ENCODE measurements at places on chromosomes 7 and 10. TPM values are rescaled to one million over a fixed set of nuclear protein-coding genes. Genes with fewer than 3 reads are reported as not detected.

GRCh38 chr7:47622946-47623640 is 41.2 kb upstream of the TNS3 start:
- no peak for DNase-seq

DNA sequence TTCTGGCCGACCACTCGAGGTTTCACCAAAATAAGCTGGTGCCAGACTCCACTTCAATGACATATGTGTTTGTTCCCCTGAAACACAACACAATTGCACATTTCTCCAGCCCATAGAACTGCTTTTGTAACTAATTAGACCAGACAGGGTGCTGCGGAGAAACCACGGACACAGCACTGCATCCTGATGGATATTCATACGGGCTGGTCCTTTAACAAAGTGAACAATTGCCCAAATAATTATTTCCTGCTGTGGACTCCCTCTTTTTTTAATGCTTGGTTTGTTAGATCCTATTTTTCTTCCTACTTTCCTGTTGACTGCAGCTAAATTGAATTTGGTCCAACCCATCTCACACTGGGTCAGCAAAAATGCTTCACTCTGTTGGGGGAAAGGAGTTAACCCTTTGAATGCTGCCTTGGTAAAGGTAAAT is 198.6 kb upstream of the BMPER start:
- DNase-seq = no peak

DNA sequence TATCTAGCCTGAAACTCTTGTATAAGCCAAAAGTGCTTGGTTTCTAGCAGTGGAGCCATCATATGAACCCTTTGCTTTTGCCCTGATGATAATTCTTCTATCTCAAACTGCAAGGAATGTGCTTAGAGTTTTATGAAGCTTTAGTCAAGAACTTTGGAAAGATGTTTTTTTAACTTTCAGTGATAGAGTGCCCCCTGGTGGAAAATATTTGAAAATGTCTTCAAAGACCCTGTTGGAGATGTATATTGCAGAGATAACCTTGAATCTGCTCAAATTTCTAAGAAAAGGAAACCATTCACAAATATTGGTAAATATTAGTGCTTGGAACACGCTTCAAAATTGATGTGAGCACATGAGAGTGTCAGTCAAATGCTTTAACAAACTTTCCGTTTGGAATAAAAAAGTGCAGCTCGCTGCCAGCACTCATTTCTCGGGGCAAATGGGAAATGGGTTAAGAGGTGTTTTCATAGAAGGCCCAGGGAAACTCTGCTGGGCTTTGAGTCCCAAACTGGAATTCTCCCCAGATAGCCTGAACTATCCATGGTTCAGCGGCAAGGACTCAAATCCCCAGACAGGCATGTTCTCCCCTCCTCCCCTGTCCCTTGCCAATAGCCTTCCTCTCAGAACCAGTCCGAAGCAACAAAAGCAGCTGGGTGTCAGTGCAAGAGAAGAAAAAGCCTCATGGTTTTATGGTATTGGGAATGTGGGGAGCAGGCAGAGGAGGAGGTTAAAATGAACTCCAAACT is 129.3 kb downstream of the MYOF start:
- peak; percentile 22 for DNase-seq

DNA sequence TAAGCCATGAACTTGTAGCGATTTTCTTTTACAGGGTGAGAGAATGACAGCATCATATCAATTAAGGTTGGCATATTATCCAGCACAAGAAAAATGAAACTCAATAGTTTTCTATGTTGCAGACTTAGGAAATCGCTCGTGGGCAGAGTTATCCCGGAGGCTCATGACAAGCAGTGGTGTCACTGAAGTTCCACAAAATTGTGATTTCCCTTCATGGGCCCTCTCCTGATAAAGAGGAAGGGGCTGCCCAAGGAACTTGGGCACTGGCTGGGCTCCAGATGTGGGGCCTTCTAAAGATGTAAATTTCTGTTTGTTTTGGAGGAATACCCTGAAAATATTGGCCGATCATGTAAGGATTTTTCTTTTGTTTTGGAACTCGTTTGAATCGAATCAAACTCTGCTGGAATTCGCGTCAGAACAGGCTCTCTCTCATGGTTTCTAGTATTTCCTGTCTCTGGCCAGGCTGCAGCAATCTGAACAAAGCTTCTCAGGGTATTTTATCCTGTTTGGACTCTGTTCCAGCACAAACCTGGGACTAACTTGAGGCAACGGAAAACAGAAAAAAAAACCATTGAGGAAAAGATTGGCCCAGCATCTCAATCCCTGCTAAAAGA is 340.6 kb upstream of the NRP1 start:
- no peak for DNase-seq

DNA sequence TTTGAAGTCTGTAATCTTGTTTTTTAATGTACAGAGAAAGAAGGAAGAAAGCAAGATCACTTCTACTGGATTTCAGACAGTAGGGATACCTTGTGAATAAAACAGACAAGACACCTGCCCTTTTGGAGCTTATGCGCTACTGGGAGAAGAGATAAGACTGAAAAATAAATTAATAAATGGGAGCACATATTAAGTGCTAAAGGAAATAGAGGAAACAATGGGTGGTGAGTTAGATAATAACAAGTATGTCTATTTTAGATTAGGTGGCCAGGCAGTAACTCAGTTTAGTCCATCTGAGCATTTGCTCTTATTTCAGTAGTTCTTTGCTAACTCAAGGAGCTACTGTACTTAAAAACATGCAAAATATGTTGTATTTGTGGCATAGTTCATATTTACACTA is 15.9 kb downstream of the MIOS start:
- no peak for DNase-seq

GRCh38 chr10:130160775-130161174 is 24.6 kb downstream of the GLRX3 start:
- no peak for DNase-seq

DNA sequence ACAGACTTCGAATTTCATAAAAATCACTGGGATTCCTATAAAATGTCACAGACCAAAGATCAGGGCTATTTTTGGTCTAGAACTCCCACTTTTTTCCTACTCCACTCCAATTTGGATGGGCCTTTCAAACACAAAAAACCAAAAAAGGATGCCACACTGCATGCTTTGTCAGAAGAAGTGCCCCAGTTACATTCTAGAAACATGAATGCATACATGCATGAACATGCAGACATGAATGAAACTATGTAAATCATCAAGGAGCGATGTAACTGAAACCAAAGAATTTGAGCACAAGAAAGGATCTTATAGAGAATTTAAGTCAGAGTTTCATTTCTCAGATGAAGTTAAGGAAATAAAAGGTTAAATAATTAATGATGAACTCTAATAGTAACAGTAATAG is 31.8 kb upstream of the FAM133B start:
- no peak for DNase-seq

DNA sequence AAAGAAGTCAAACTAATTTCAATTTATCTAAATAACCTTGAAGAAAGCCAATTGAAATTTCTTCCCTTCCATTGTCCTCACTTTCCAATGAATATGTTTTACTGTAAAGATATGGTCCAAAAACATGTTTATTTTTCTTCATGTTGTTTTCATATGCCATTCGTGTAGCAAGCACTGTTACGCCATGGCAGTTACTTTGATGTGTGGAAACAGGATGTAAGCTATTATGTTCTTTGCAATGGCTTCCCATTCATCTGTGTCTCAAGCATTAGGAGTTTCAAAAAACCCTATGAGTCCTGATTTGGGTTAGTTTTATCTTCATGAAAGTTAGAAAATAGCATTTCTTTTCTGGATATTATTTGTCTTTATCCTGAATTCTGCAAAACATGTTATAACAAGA is 31.0 kb downstream of the GPR141 start:
- no peak for DNase-seq

Gene INHBA
- 14.4 TPM for total RNA-seq
